NCI-H510A treated with DMSO at 0.1 percent for 48 hours (cell line): ENCODE measurements at places on chromosomes 16 and 17.

GRCh38 chr17:69597898-69598692 lies 183.6 kb downstream of the MAP2K6 start:
- no peak for DNase-seq

DNA sequence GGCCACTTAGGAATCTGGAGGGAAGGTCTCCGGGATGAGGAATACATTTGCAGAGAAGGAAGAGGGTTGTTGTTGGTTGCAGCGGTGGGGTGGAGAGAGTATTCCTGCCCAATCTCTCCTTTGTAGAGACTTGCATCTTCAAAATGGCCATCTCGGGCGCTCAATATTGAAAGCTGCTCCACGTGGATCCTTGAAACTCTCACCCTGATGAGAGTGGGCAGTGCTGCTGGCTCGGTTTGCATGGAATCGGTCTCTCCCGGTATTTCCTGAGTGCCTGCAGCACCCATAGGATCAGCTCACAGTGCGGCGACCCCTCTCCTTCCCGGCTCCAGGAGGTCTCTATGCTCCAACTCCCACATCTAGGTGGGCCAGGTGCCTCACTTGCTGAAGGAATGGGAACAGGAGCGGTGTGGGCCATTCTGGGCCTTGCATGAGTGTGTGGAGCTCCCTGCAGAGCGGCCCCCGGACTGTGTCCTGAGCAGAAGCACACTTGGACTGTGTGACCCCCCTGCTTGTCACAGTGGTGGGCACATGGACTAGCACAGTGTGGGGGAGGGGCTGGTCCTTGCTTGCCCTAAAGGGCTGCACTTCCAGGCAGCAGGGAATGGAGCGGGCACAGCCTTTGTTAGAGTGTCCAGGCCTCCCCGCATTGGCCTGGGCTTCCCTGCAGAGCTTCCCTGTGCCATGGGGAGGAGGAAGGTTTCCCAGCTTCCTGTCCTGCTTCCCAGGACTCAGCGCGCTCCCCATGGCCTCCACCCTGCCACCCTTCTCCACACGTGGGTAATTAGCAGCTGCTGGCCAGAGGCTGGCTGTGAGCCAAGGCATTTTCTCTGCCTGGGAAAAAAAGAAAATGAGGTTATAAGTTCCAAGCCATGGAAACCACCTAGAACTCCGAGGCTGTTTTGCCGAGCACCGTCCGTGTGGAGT lies 139.3 kb downstream of the IRF8 start:
- DNase-seq, result no peak

GRCh38 chr17:35865412-35866340 lies 3.0 kb downstream of the HEATR9 start:
- no peak for DNase-seq

- no peak for DNase-seq
Observed at GRCh38 chr16:57318240-57318970, 33.9 kb upstream of the PLLP start.

GRCh38 chr17:36481829-36482228 lies 4.7 kb upstream of the ZNHIT3 start:
- DNase-seq, result no peak

- no peak for DNase-seq
Observed at GRCh38 chr17:68807998-68808772, 147.0 kb downstream of the ABCA8 start.

DNA sequence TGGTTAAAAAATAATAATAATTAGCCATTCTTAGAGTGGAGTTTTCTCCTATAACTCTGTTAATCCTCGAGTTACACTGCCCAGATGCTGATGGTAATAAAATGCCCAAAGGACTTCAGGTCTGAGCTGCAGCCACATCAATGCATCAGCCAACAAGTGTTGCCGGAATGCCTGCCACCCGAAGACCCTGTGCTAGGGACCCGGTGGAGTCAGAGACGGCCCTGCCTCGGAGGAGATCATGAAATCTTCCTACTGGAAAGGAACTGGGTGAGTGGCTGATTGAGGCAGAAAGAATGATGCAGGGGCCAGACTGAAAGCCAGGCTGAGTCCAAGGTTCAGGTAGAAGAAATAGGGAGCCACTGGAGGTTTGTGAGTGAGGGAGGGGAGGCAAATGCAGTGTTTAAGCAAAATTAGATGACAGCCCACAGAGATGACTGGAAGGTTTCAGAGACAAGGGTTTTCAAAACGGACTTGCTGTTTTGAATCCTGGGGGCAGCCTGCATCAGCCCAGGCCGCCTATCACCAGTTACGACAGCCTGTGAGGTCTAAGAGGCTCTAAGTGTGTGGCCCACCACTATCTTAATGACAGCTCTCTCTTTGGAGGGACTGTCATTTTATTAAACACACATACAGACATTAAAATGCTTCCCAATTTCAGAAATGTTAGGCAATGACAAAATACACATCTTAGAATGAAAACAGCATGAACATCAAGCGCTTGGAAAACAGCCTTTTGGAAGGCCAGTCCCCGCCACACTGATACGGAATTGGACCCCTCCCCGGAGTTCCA lies 100.0 kb downstream of the ZNF423 start:
- DNase-seq, result no peak

- no peak for DNase-seq
Observed at GRCh38 chr17:50805486-50805885, 29.9 kb upstream of the WFIKKN2 start.

DNA sequence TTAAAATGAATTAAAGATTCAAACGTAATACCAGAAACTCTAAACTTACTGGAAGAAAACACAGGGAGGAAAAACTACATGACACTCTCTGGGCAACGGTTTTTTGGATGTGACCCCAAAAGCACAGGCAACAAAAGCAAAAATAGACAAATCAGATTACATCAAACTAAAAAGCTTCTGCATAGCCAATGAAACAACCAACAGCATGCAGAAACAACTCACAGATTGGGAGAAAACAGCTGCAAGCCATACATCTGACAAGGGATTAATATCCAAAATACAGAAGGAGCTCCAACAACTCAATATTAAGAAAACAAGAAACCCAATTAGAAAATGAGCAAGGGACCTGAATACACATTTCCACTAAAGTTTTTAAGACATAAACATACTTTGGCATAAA lies 69.2 kb upstream of the ALOX12 start:
- DNase-seq, result no peak

DNA sequence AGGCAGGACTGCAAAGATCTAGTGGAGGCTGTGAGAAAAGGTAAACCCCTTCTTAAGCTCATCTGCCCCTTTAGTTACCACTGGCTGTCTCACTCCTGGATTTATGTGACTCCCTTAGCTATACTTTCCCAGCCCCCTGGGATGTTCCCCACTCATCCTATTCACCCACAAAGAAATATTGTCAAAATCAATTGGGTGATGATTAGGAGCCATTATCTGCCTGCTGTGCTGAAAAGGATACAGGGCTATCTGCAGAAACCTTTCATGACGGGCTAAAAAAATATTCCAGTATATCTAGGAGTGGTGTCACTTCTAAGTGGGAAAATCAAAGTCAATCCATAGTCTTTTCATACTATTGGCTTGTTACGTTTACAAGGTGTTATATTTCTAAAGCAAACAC lies 8.0 kb upstream of the GNAO1 start:
- no peak for DNase-seq

DNA sequence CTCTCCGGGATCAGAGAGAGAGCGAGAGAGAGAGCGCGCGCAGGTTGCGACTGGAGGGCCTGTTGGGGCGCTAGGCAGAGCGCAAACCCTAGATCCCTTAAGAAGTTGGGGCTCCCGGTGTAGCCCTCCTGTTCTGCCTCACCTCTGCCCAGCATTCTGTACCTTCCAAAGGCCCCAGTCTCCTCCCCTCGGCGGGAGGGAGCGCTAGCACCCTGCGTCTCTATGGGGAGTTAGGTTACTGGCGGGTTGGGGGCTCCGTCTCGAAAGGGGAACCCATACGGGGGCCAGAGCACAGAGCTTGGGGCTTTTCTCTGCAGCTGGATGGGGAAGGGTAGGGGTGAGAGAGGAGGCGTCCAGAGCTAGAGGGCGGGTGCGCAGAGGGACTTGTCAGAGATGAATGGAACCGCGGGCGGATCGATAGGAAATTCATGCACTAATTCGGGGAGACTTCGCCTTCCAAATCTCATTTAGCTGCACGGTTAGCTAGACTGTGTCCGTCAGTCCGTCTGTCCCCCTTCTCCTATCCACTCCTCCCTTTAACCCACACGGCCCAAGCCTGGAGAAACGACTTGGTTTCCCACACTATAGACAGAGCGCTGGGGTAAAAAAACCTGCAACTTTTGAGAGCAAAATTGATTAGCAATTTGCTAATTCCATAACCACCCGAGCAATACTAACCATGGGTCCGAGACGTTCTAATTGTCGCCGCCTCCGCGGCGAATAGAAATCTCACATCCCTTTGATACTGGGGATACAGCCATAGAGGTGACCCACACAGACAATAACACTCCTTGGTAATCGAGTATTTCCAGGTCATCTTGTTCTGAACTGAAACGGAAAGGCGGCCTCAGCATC lies 693 bp upstream of the HOXB4 start:
- no peak for DNase-seq

DNA sequence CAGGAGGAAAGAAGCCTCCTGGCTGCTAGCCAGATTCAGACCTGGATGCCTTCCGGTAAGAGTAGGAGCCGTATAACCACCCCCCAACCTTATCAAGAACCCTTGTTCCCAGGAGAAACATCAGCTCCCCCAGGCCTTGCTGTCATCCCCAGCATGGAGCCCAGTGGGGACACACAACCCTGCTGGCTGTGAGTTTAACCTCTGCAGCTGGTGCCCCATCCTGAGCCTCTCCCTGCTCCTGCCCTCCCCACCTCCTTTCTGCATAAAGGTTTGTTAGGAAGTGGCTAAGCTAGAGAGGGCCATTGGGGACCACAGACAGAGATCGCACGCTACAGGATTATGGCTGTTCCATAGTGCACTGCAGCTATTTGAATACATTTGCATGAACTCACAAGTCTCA lies 55.5 kb upstream of the RPL38 start:
- DNase-seq, result no peak

GRCh38 chr17:43351691-43352090 lies 47.1 kb upstream of the ARL4D start:
- DNase-seq, result no peak

GRCh38 chr17:76586741-76587487 lies 1.3 kb upstream of the ST6GALNAC2 start:
- peak; percentile 85 for DNase-seq
